CD4-positive, alpha-beta memory T cell (primary cell): ENCODE measurements at places on chromosomes 13 and 19. TPM values are rescaled to one million over a fixed set of nuclear protein-coding genes. Genes with fewer than 3 reads are reported as not detected.

TPTE2 gene
- not detected for total RNA-seq

- DNase-seq = peak; percentile 24
- peaks cover 9% of the 10 kb centered on the region for H3K4me1 ChIP-seq
- no peak overlapping the region for H3K4me3 ChIP-seq
- peak overlapping the region; percentile 70 for H3K27ac ChIP-seq
- H3K27me3 ChIP-seq = no peaks in the 10 kb centered on the region
These were observed 64.6 kb upstream of the RAP2A start for GRCh38 chr13:97369261-97369893.

DNA sequence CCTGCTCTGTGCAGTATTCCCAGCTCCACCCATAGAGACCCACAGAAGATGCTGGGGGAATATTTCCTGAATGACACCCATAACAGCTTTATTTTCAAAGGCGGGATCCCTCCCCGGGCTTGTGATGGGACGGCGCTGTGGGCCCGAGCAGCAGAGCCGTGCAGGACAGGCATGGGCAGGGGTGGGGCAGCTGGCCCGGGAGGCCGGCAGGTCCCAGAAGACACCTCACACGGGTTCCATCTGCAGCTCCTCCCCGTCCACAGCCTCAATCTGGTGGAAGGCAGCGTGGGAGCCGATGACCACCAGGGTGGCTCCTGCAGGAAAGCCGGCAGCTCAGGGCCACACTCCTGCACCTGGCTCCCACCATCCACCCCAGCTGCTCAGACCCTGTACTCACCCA, 2.5 kb downstream of the RABAC1 start:
- no peak for DNase-seq
- H3K27me3 ChIP-seq = no peaks in the 10 kb centered on the region
- H3K27ac ChIP-seq = no peak overlapping the region
- H3K4me3 ChIP-seq = no peak overlapping the region

DNA sequence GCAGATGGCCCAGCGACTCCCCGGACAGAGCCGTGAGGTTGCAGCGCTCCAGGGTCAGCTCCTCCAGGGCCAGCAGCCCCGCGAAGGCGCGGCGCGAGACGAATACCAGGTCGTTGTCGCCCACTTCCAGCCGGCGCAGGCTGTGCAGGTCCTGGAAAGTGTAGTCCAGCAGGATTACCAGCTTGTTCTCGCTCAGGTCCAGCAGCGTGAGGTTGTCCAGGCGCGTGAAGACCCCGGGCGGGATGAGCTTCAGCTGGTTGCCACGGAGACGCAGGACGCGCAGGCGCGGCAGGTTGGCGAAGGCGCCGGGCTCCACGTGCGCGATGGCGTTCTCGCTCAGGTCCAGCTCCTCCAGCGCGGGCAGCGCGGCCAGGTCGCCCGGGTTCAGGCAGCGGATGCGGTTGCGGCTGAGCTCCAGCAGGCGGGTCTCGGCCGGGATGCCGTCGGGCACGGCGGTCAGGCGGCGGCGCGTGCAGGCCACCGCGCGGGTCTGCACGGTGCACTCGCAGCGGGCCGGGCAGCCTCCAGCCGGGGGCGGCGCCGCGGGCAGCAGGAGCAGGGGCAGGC, 9.3 kb upstream of the PEAK3 start:
- H3K4me3 ChIP-seq = no peak overlapping the region
- H3K36me3 ChIP-seq = no peaks in the 10 kb centered on the region
- DNase-seq = no peak
- peaks cover 24% of the 10 kb centered on the region for H3K4me1 ChIP-seq

- H3K4me1 ChIP-seq = no peaks in the 10 kb centered on the region
- no peak for DNase-seq
- H3K27me3 ChIP-seq = no peaks in the 10 kb centered on the region
- H3K4me3 ChIP-seq = no peak overlapping the region
These were observed 77.6 kb upstream of the STARD13 start for GRCh38 chr13:33362986-33363727.
